ENCODE measurements at places on chromosomes 2 and 18.

DNA sequence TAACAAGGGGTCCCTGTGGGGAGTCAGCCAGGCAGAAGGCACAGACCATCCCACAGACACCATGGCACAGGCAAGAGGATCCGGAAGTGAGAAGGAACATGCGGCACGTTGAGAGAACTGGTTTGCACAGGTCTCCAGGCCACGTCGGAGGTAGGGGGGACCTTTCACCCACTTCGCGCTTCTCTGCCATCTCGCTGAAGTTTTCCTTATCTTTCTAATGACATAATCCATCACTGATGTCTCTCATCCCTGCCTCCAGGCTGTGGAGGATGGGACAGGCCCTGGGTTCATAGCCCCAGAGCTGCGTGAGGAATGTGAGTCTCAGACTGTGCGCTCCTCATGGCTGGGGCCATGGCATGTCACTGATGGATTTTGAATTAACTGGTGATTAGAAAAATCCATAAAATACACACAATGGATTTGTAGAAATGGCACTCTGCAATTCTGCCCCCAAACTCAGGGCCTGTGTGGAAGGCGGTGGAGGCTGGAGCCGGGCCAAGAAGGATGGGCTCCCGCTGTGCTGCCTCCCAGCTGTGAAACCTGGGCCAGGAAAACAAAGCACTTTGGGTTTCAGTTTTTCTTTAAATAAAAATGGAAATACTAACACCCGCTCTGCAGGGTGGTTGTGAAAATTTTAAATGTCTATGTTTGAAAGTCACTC is 113.3 kb upstream of the ALKAL2 start:
- DNase-seq, result no peak

DNA sequence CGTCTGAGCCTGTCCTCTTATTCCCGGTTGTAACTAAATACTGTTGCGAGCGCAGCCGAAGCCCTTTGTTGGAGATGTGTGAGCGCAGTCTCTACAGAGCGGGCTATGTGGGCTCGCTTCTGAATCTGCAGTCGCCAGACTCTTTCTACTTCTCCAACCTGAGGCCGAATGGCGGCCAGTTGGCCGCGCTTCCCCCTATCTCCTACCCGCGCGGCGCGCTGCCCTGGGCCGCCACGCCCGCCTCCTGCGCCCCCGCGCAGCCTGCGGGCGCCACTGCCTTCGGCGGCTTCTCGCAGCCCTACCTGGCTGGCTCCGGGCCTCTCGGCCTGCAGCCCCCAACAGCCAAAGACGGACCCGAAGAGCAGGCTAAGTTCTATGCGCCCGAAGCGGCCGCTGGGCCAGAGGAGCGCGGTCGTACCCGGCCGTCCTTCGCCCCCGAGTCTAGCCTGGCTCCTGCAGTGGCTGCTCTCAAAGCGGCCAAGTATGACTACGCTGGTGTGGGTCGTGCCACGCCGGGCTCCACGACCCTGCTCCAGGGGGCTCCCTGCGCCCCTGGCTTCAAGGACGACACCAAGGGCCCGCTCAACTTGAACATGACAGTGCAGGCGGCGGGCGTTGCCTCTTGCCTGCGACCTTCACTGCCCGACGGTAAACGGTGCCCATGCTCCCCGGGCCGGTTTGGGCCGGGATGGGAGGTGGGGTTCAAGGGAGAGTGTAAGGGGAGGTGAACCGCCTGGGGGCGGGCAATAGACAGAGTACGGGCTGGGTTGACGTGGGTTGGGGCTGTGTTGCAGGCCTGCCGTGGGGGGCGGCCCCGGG is at the start of gene HOXD12:
HOXD12 (plus strand) TSS at position 68 of the 819 bp plus-strand sequence; CDS start at position 75, 7 bp downstream.
- no peak for DNase-seq

DNA sequence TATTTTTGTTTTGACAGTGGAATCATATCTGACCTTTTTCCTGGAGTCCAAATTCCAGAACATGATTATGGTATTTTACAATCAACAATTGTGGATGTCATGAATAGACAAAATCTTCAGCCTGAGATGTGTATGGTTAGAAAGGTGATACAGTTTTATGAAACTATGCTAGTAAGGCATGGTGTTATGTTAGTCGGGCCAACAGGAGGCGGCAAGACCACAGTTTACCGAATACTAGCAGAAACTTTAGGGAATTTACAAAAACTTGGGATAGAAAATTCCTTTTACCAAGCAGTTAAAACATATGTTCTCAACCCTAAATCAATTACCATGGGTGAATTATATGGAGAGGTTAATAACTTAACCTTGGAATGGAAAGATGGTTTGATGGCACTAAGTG is 137.0 kb downstream of the DNAH6 start:
- DNase-seq, result no peak

DNA sequence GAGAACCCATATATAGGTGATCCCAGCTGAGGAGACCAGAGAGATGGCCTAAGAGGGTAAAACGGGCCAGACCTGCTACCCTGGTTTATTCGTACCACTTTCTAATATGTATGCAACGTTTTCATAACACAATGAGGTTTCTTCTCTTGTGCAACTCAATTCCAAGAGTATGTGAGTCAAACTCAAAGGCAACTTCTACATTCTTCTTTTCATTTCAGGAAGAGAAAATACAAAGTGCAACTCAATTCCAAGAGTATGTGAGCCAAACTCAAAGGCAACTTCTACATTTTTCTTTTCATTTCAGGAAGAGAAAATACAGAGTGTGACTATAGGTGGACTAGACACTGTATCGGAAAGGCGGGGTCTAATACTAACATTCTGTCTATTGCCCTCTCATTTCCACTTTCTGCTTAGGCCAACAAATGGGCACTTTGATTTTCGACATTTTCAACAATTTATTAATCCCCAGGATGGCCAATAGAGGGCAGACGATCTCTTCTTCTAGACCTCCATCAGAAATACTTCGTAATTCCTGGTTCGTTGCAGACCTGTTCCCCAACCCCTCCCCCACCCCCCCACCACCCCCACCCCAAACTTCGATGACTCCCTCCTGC is 3.7 kb upstream of the CRIM1 start:
- DNase-seq, result no peak

- DNase-seq, result no peak
Observed at GRCh38 chr18:51082571-51083267, 52.7 kb downstream of the SMAD4 start.

- no peak for DNase-seq
Observed at GRCh38 chr18:76765649-76766048, 56.7 kb upstream of the ZNF236 start.

DNA sequence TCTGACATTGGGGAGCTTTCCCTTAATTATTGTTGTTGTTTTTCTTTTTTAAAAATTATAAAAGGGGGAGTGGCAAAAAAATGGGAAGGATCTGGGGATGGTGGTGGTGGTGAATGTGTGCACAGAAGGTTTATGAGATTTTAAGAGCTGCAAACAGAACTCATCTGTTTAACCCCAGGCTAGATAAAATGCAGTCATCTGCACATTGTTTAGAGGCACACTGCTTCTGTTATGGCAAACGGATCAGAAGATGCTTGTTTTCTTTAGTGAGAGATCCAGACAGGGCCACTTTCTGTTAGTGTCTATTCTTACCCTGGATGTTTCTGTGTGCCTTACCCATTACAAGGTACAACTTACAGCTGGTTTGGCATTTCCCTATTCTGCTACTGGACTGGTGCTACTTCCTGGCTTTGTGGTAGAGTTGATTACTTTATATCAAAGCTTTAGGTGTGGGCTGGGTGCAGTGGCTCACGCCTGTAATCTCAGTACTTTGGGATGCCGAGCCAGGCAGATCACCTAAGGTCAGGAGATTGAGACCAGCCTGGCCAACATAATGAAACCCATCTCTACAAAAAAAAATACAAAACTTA is 68.2 kb upstream of the NRP2 start:
- DNase-seq, result no peak

DNA sequence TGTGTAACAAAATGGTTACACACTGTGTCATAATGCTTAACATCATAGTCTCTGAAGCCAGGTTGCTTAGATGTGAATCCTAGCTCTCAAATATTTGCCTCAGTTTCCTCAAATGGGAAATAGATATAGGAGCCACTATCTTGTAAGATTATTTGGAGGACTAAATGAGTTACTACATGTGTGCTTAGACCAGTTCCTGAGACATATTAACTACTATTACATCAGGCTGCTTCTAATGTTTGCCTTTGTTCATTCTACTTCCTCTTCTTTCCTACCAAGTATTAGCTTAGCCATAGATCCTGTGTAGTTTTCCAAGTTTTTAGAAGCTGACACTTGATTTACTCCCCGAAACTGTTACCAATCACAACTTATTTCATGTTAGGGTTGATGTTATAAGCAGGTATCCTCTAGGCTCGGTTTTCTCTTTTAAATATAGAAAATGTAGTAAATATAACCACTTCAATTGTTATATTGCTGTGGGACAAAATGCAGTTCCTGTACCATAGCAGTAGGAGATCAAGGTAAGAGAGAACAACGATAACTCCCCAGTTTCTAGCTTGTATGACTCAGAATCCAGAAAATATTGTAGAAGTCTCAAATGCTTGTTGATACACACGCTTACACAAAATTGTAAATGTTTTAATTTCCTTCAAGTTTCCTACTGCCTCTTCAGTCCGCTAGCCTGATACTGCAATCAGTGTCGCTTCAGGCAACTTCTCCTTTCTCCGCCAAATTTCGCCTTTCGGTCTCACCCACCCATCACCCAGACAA is 751 bp upstream of the DNAJC10 start:
- no peak for DNase-seq

DNA sequence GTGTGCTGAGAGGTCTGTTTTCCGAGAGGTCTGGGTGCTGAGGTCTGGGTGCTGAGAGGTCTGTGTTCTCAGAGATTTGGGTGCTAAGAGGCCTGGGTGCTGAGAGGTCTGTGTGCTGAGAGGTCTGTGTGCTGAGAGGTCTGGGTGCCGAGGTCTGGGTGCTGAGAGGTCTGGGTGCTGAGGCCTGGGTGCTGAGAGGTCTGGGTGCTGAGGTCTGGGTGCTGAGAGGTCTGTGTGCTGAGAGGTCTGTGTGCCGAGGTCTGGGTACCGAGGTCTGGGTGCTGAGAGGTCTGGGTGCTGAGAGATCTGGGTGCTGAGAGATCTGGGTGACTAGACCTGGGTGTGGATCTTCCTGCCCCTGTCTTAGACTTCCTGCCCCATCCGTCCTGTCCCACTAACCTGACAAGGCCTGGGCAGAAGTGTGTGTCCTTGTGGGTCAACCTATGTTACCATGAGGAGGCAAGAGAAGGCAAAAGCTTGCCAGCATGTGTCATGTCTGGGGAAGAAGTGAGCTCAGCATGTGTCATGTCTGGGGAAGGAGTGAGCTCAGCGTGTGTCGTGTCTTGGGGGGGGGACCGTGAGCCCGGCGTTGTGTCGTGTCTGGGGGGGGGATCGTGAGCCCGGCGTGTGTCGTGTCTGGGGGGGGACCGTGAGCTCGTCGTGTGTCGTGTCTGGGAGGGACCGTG is 69.3 kb downstream of the KCNG2 start:
- DNase-seq, result no peak

DNA sequence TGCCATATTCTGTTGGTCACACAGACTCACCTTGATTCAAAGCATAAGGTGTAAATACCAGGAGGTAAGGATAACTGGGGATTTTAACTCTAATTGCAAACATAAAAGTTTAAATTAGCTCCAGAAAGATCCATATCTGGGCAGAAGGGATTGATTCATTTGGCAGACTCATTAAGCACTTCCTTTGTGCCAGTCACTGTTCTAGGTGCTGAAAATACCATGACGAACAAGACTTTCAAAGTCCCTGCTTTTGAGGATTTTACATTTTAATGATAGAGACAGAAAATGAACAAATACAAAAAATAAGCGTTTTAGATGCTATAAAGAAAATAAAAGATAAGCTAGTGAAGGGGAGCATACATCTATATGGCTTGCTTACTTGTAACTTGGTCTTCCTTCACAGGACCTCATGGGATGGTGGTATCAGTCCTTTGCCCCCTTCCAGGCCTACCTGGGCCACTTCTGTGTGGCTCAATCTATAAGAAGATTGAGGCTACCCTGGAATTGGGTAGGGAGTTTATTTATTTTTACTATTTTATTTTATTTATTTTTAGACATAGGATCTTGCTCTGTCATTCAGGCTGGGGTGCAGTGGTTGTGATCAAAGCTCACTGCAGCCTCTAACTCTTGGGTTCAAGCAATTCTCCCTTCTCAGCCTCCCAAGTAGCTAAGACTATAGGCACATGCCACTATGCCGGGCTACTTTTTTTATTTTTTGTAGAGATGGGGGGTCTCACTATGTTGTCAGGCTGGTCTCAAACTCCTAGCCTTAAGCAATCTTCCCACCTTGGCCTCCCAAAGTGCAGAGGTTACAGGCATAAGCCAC is 212.8 kb downstream of the MYCN start:
- DNase-seq, result no peak

DNA sequence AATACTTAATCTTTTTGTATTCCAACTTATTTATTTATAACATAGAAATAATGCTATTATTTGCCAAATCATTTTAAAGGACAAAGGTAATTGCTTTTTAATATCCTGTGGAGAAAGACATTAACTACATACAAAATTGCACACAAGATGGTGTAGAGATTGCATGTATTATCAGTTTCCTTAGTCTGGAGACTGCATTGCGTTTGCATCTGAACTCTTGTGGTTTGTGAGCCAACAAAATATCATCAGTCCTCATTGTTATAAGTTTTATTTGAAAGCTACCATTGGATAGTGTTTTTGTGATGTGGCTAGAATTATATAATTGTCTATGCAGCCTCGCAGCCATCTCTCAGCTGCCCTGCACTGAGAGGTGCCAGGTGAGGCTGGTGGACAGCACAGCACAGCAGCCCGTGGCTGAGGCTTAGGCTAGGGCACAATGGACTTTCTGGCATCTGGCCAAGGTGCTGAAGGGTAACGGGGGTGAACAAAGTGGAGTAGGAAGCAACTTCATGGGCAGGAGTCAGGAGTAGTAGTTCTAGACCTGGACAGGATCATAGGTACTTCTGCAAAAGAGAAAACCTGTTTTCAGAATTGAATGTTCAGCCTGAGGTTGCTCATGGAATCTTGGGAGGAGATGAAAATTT is 15.1 kb downstream of the RASGRP3 start:
- no peak for DNase-seq

GRCh38 chr18:13191779-13192178 is 26.8 kb upstream of the LDLRAD4 start:
- no peak for DNase-seq

GRCh38 chr2:74856004-74856578 is 22.2 kb downstream of the HK2 start:
- no peak for DNase-seq

- no peak for DNase-seq
Observed at GRCh38 chr18:79495591-79496071, 99.9 kb downstream of the NFATC1 start.

DNA sequence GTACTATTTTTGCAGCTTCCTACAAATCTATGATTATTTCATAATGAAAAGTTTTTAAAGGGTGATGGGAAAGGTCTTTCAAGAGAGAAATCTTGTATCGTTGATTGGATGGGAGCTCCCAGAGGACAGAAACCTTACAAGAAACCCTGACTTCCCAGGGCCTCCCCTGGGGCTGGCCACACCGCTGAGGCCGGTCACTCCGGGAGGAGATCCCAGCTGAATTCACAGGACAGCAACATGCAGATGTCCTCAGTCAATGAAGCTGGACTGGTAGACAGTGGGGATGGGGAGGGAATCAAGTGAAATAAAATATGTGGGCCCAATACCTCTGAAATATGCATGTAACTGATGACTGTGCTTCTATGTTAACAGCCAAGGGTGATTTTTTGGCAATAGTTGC is 135.6 kb downstream of the TFCP2L1 start:
- no peak for DNase-seq

Data from stimulated activated CD4-positive, alpha-beta T cell treated with anti-CD3 and anti-CD28 coated beads, Interleukin-2, amount 100 ng/mL, for 24 hours (primary cell).